CD4-positive, alpha-beta T cell treated with Interleukin-6 for 4 hours (primary cell): ENCODE measurements at places on chromosomes 7 and 10.

DNA sequence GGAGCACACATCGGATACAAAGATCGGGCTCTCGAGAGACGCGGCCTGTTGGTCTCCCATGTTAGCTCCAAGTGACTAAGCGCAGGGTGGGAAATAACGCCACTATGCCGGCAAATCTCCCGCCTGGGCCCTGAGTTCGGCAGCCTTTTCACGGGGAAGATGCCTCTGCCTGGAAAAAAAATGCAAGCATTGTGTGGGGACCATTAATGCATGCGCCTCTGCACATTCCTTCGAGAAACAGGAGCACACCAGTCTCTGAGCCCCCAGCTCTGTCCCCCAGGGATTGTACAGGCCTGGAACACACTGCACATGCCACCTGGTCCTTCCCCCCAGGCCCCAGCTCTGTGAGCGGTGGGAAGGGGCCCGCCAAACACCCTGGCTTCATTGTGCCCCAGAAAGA, 44.1 kb downstream of the FBXW4 start:
- no peak for DNase-seq

GRCh38 chr7:121994625-121995410, 121.9 kb downstream of the PTPRZ1 start:
- DNase-seq: peak; percentile 3

DNA sequence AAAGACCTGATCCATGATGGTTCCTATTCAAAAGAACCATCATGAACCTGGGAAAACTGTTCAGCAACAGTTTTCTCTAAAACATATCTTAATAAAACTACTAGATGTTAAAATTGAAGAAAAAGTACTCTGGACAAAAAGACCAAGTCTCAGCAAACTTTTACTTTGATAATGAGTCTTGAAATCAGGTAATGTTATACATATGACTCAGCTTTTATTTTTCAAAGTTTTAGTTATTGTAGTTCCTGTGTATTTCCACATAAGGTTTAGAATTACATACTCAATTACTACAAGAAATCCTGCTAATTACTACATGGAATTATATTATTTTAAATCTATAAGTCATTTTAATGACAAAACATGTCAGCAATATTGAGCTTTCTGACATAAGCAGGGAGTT, 42.2 kb downstream of the ZNF33B start:
- DNase-seq: no peak

DNA sequence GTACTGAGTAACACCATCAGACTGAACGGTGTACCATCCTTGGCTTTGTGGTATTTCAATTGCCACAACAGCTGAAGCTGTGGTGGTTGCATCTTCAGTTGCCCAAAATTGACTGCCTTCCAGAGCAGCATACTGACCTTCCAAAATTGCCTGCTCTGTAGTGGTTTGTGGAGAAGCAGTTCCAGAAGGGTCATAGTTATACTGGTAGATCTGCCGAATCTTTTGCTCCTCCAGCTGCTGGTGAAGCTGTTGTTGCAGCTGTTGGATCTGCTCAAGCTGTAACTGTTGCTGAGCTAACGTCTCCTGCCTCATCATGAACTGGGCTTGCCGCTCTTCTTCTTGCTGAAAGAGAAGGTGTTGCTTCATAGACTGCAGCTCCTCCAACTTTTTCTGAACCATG, 212.2 kb downstream of the PCLO start:
- no peak for DNase-seq

DNA sequence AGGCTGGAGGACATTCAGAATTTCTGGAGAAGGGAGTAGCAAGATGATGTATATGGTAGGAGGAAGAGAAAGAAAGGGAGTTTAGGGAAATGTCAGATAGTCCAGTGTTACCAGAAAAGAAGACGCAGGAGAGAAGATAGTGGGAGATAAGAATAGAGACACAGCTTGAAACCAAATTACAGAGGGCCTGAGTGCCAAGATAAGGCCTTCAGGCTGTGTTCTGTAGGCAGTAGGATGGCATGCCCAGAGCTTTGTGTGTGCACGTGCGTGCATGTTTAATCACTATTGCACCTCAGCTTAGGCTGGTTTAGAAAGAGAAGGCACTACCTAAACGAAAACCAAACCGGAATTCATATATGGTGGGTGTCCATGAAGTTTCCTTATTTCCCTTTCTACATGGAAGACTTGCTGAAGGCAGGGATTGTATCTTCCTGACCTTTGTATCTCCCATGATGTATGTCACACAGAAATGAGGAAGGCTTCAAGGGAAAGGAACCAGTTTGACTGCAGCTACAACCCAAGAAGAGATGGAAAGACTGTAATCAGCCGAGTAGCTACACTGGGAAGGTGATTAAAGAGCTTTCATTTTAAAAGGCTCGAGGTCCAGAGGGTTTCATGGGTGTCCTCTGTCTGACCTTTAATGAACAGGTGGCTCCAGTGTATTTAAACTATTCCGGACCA, 35.8 kb upstream of the BHLHA15 start:
- no peak for DNase-seq

- no peak for DNase-seq
These were observed 224.6 kb upstream of the NRP1 start for GRCh38 chr10:33559105-33559504.

DNA sequence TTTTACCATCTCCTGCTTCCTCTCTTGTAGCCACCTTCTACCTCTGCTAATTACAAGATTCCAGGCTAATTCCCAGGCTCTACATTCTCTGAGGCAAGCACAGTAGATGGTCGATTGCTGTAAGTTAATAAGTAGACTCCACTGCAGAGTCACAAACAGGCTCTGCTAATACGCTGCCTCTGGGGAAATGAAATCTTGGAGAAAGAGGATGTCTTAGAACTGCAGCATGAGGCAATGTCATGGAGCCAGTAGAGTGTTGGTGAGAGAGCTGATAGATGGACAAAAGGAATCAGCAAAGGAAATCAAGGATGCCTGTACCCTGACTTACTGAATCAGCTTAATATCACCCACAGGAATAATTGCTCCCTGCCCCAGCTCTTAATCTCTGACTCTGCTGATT, 1260.3 kb downstream of the XPNPEP1 start:
- no peak for DNase-seq

GRCh38 chr10:19021162-19021561, 27.4 kb upstream of the MALRD1 start:
- no peak for DNase-seq

DNA sequence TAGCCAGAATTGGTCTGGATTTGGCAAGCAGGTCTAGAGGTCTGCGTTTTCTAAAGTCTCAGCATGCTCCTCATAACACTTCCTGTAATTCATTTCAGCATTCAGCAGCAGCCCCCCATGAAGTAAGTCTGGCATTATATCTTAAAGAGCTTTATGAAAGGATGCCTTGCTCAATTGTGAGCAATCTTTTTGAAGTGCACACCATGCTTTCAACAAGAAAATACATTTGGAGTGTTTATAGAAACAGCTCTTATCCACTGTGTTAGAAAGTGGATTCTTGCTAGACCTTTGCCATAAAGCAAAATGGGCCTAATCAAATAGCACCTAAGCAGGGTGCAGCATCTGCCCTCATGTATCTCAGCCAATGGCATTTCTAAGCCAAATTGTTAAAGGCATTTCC, 378.0 kb upstream of the AKR1E2 start:
- no peak for DNase-seq
